ENCODE measurements at places on chromosomes 1 and 21.

GRCh38 chr1:227896710-227897655, 50.7 kb downstream of the WNT9A start:
- no peak for DNase-seq

- no peak for DNase-seq
Measured at GRCh38 chr1:215794156-215794555, 227.1 kb downstream of the KCTD3 start.

DNA sequence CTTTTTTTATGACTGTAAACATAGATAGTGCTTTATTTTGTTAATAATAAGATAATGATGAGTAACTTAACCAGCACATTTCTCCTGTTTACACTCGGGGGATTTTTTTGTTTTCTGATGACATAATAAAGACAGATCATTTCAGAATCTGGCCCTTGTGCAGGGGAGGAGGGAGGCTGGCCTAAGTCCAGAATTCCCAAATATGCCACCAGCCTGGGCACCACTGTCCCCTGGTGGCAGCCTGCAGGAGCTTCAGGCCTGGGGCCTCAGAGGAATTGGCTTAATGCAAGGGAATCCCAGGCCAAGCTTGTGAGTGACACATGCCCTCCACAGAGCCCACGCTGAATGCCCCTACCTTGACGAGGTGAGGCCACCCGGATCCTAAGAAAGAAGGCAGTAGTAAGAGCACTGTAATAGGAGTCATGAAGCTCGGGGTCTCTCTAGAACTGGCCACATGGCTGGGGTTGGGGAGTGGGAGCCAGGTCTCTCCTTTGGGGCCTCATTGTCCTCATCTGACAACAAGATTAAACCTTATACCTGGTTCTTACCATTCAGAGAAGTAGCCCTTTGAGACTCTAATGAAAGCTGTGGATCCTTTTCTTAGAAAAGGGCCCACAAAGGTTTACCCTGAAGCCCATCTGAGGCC, 24.1 kb downstream of the ETNK2 start:
- DNase-seq: no peak

DNA sequence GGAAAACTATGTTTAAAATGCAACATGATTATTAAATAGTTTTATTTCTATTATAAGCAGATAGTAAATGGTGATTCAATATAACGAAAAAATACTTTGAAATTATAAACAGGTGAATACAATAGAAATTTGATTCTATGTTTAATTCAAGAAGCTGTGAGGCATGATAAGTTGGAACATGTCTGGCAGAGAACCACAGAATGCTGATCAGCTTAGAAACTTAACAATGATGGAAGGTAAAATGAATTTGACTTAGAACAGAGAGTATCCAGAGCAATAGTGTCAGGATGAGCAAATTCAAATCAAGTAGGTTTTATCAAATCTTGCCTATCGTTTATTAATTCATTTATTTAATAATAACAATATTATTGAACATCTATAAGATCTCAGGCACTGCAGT, 83.4 kb upstream of the ADGRL4 start:
- DNase-seq: no peak

GRCh38 chr1:180908074-180908765, 4.5 kb upstream of the KIAA1614 start:
- DNase-seq: no peak

DNA sequence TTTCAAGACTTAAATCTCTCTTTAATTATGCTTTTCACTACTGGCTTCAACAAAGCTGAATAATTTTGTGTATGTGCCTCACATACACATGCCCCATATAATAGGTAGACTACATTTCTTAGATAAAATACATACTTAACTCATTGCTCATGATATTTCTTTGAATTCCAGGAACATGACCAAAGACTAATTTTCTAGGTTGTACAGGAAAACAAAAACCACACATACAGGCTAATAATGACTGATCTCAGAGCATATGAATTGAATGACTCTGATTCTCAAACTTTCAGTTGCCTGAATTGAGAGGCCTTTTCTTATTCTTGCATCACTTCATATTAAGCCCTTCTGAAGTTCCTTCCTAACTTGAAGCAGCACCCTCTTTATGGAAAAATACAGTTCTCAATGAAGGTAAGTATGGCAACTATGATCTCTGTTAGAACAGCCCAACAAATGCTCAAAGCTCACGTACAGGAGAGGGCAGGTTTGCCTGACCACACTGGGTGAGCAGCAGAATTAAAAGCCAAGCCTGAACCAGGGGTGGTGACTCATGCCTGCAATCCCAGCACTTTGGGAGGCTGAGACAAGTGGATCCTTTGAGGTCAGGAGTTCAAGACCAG, 22.6 kb upstream of the UAP1 start:
- DNase-seq: no peak

DNA sequence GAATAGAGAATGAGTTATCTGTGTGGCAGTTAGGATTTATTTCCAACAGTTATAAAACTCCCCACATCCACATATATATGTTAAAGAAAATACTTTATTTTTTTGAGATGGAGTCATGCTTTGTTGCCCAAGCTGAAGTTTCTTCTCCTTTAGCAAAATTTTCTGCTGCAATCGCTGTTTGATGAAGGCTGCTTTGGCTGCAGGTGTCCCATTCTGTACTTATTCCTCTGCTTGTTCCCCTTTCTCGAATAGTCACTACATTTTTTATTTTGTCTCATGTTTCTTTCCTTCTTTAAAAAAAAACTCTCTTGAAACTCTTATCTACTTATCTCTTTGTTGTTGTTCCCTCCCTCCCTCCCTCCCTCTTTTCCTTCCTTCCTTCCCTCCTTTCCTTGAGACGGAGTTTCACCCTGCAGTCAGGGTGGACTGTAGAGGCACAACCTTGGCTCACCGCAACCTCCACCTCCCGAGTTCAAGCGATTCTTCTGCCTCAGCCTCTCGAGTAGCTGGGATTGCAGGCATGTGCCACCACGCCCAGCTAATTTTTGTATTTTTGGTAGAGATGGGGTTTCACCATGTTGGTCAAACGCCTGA, 10.6 kb downstream of the OR2W3 start:
- DNase-seq: no peak

DNA sequence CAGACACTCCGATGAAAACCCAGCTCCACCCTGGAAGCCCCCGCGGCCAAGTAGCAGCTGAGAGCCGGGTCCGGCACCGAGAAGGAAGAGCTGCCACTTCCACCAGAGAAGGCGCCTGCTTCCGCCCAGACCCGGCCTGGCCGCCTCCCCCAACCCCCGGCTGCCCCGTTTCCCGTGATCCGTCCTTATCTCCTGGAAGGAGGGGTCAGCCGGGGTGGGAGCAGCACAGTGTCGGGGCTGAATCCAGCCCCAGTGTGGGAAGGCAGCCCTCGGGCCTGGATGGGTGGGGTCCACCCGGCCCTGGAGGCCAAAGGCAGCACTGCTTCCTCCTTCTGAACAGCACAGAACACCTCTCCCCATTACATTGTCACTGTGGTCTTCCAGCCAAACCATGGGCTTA, 69.4 kb downstream of the MEGF6 start:
- DNase-seq: no peak

DNA sequence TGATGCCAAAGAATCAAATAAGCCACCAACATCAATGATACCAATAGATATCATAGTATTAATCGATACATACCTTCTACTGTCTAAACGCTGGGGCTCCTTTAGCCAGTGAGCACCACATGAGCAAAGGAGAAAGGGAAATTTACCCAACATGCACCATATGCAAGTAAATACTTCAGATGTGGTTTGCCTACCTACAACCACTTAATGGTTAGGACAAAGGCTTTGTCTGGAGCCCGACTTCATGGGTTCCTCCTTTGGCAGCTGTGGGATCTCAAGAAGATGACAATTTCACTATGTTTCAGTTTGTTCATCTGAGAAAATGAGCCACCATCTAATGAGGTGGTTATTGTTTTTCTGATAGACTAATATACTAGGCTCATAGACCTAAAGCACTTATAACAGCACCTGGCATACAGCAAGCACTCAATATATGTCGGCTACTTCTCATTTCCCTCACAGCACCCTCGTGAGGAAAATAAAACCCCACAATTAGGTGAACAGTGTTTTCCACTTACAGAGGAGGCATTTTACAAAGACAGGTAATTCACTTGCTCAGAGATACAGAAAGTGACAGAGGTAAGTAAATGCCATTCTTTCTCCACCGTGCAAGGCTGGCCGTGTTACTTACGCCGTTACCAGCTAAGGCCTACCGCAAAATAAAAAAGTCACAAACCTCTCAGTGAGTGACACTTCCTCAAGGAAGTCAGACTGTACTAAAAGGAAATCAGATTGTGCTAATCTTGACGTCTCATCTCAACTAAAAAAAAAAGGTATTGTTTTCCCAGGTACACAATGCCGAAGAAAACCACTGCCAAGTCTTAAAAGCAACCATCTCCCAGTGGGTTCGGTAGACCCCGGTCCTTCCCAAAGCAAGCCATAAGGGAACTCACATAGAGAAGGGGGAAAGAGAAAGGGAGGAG, 1.6 kb downstream of the TTC13 start:
- no peak for DNase-seq

DNA sequence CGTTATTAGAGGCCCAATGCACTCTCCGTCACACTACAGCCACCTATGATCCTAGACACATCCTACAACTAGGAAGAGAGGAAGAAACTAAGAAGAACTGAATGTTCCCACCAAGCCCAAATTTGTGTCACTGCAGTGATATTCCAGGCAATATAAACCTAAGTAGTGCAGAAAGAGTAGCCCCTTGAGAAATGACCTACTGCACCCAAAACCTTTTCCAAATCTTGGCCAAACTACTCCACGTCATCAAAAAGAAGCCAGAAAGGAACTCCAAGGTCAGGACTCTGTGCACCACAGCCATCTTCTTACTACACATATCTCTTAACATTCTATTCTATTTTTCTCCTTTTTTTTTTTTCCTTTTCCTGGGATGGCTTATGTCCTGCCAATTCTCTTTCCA, 60.2 kb downstream of the ADAMTS1 start:
- no peak for DNase-seq

DNA sequence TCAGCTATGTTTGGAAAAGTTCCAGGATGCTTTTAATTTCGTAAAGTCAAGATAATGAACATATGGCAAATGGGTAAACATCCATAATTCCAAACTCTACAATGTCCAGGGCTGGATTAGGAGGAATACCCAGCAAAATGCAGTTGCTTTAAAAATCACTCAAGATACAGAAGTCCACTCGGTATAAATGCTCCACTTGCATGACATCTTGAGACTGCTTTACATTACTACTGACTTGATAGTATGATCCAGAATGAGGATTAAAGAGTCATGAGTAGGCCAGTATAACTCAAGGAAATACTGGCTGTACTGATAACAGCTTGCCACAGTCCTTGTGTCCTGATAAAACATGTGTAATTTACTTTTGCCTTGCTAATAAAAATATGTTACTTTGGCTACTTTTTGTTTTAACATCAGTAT, 58.3 kb upstream of the ANGPTL3 start:
- DNase-seq: no peak

DNA sequence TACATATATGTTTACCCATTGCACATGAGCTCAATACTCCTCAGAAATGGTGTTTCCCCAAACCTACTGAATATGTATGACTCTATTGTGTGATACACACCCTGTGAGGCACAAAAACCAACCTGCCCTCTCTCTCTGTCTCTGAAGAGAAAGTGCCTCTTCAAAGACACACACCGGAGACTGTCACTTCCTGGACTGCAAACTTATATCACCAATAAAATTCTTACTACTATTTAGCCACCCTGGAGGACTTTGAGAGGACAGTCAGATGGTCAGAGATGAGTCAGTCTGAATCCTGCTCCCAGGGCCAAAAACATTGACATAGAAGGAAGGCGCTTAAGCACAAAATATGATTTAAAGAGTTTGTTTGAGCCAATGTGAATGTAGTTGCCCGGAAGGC, 110.4 kb downstream of the PPIAL4G start:
- DNase-seq: no peak

DNA sequence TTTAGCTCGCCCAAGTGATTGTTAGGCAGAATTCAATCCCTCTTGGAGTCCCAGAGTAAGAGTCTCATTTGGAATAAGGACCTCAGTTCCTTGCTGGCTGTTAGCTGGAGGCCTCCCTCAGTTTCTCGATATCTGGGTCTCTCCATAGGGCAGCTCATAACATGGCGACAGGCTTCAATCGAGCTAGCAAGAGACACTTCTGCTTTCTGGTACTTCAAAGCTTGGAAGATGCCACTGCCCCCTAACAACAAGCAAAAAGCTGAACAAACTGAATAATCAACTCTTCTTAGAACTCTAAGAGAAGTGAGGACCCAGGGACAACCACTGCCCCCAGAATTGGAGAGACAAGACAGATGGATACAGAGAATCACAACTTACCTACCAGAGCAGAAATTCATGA, 86.2 kb downstream of the TEX35 start:
- no peak for DNase-seq

DNA sequence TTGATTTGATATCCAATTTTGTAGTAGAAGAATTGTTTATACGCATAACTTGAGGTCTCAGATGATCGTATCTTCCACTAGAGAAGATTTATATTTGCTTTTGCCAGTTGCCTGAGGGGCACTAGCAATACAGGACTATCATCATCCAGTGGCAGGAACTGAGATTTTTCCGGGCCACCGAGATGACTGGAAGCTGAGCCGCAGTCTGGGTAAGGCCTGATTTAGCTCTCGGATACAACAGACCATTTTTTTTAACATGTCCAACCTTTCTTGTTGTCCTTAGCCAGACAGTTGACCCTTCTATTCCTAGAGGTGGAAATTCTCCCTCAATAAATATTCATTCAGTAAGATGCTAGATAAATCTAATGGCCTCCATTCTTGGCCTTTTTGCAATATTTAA, 25.4 kb upstream of the GUCA2B start:
- DNase-seq: no peak

DNA sequence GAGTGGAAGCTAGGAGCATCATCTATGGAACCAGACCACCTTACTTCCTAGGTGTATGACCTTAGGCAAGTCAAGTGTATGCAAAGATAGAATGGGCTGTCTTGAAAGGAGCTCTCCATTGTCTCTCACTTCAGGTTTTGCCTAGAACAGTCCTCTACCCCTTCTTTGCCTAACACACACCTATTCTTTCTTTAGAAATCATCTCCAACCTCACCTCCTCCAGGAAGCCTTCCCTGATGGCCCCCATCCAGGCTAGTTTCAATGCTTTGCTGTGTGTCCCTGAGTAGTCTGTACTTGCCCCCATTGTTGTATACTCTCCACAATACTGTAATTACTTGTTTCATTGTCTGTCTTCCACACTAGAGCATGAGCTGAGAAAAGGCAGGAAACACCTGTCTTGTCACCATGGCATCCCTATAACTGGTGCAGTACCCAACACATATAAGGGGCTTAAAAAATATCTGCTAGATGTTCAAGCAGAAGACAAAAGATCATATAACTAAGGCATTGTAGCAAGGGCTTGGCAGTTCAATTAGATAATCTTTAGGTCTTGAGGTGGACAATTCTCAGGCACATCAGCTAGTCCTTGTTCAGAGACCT, 83.0 kb downstream of the RRAGC start:
- no peak for DNase-seq

GRCh38 chr1:28112388-28113241, 24.2 kb upstream of the EYA3 start:
- no peak for DNase-seq

- DNase-seq: no peak
Measured at GRCh38 chr1:14607295-14607694, 8.8 kb downstream of the KAZN start.
